Effector memory CD4-positive, alpha-beta T cell (primary cell): ENCODE measurements at places on chromosomes 12 and 14.

DNA sequence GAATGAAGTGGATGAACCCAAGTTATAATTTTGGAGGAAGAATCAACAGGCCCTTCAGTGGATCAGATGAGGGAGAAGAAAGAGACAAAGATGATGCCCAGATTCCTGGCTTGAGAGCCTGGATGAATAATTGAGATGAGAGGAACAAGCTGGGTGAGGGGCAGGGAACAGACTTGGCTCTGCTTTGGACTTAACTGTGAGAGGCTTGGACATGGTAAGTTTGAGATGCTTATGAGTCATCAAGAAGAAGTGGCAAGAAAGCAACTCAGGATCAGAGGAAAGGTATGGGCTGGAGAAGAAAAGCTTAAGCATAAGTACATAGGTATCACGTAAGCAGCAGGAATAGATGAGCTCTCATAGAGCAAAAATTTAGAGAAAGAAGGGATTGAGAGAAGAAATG lies 55.3 kb downstream of the FIGNL2 start:
- DNase-seq, result no peak
- no peaks in the 10 kb centered on the region for H3K4me1 ChIP-seq
- H3K27ac ChIP-seq, result no peak overlapping the region
- no peak overlapping the region for H3K4me3 ChIP-seq
- H3K27me3 ChIP-seq, result no peaks in the 10 kb centered on the region

- no peak overlapping the region for H3K4me3 ChIP-seq
- peaks cover 3% of the 10 kb centered on the region for H3K36me3 ChIP-seq
- no peak for DNase-seq
- no peak overlapping the region for H3K27ac ChIP-seq
These were observed 8.2 kb downstream of the ULK1 start for GRCh38 chr12:131902332-131903241.

GRCh38 chr12:98185606-98186005 lies 329.8 kb upstream of the TMPO start:
- H3K4me1 ChIP-seq, result no peaks in the 10 kb centered on the region
- H3K36me3 ChIP-seq, result no peaks in the 10 kb centered on the region
- DNase-seq, result no peak
- H3K27me3 ChIP-seq, result peaks cover 3% of the 10 kb centered on the region

- H3K27ac ChIP-seq, result no peak overlapping the region
- no peaks in the 10 kb centered on the region for H3K36me3 ChIP-seq
- no peaks in the 10 kb centered on the region for H3K4me1 ChIP-seq
- no peak for DNase-seq
These were observed 25.7 kb downstream of the C14orf132 start for GRCh38 chr14:96064866-96065265.

GRCh38 chr12:108702595-108703320 lies 28.6 kb downstream of the CORO1C start:
- H3K4me3 ChIP-seq, result no peak overlapping the region
- H3K36me3 ChIP-seq, result no peaks in the 10 kb centered on the region
- DNase-seq, result no peak
- H3K4me1 ChIP-seq, result no peaks in the 10 kb centered on the region
- no peak overlapping the region for H3K27ac ChIP-seq

DNA sequence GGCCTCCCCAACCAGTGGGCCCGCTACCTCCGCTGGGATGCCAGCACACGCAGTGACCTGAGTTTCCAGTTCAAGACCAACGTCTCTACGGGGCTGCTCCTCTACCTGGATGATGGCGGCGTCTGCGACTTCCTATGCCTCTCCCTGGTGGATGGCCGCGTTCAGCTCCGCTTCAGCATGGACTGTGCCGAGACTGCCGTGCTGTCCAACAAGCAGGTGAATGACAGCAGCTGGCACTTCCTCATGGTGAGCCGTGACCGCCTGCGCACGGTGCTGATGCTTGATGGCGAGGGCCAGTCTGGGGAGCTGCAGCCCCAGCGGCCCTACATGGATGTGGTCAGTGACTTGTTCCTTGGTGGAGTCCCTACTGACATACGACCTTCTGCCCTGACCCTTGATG lies 73.0 kb downstream of the NRXN3 start:
- H3K4me1 ChIP-seq, result no peaks in the 10 kb centered on the region
- no peaks in the 10 kb centered on the region for H3K36me3 ChIP-seq
- no peak for DNase-seq
- H3K27ac ChIP-seq, result no peak overlapping the region

- H3K36me3 ChIP-seq, result no peaks in the 10 kb centered on the region
- no peak overlapping the region for H3K27ac ChIP-seq
- no peaks in the 10 kb centered on the region for H3K27me3 ChIP-seq
- DNase-seq, result no peak
These were observed 180.2 kb downstream of the CACNA1C start for GRCh38 chr12:2233034-2233433.

DNA sequence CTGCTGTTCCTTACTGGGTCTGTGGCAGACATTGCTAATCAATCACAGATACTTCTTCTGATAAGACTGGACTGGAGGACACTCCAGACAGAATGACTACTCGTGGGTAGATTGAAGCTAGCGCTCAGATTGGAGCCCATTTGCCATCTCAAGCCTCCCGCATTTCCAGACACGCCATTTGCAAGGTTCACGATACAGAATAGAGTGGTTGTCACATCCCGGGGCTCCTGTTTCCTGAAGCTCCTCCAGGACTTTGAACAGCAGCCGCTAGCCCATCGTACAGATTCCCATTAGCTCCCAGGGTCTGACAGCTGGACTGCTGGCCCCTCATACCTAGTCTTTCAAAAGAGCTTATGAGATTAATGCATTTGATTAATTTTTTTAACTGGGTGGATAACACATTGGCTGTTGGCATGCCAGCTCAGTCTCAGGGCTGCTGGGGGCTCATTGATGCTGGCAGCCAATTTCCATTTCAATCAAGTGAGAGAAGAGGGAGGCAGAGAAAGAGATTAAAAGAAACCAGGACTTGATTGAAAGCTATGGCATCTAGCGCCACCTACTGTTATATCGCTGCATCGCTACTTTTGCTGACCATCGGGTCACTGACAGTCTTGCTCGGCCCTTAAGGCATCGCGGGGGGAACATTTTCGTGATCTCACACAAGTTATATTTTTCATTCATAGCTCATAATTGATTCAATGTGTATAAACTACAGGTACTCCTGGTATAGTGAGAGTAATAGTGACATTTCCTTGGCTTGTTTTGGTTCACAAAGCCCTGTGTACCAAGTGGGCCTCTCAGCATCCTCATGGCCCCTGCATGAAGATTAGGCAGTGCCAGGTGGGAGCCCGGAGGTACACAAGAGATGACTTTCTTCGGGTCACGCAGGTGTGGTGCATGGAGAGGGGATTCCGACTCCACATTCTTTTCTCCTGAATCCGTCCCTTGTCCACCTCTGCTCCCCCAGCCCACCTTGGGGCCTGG lies 78.6 kb downstream of the CCDC60 start:
- H3K36me3 ChIP-seq, result no peaks in the 10 kb centered on the region
- H3K27ac ChIP-seq, result no peak overlapping the region
- H3K27me3 ChIP-seq, result no peaks in the 10 kb centered on the region
- H3K4me1 ChIP-seq, result no peaks in the 10 kb centered on the region
- no peak overlapping the region for H3K4me3 ChIP-seq

DNA sequence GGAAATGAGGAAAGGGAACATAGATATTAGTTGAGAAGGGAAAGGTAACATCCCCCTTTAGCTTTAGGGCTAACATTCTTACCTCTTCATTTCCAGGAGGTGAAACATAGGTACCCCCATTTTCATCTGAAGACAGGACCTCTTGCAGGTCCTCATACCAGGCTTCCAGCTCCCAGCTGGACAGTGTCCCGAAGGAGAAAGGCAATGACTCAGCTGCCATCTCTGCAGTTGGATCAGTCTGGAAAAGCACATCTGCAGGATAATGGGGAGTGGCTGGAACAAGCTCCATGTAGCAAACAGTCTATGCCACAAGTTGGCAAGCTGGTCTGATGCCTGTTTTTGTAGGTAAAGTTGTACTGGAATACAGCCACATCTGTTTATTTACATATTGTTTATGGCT lies 3.1 kb downstream of the DDIT3 start:
- no peak overlapping the region for H3K4me3 ChIP-seq
- H3K36me3 ChIP-seq, result peaks cover 49% of the 10 kb centered on the region
- DNase-seq, result no peak
- H3K4me1 ChIP-seq, result peaks cover 24% of the 10 kb centered on the region
- H3K27me3 ChIP-seq, result no peaks in the 10 kb centered on the region

DNA sequence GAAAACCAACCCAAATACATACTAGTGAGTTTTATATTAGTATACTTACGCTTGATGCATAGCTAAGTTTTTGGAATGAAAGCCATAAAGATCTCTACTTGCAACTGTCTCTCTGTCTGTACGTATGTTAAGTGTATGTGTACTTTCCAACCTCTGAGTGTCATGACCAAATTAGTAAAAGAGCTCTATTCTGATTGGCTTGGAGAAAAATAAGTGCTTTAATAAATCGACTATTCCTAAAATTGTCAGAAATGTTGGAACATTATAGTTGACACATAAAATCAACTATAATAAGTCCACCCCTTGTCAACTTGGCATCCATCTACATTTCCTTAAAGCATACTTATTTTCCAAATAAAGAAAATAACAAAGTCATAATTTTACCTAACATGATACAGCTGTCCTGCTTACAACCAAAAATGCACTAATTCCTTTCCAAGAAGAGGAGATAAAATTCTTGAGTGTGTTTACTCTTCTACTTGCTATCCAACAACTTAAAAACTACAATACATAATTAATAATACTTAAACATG lies 507.4 kb upstream of the ATP2B1 start:
- no peaks in the 10 kb centered on the region for H3K36me3 ChIP-seq
- H3K27me3 ChIP-seq, result no peaks in the 10 kb centered on the region
- DNase-seq, result no peak

- DNase-seq, result no peak
- no peaks in the 10 kb centered on the region for H3K4me1 ChIP-seq
- no peak overlapping the region for H3K27ac ChIP-seq
- H3K36me3 ChIP-seq, result no peaks in the 10 kb centered on the region
- H3K27me3 ChIP-seq, result no peaks in the 10 kb centered on the region
- H3K4me3 ChIP-seq, result no peak overlapping the region
These were observed 10.3 kb upstream of the SERPINA3 start for GRCh38 chr14:94601884-94602391.

GRCh38 chr14:95132760-95133159 lies 24.6 kb downstream of the DICER1 start:
- H3K4me1 ChIP-seq, result no peaks in the 10 kb centered on the region
- H3K4me3 ChIP-seq, result no peak overlapping the region
- no peak for DNase-seq
- H3K27me3 ChIP-seq, result no peaks in the 10 kb centered on the region
- peaks cover 21% of the 10 kb centered on the region for H3K36me3 ChIP-seq
- no peak overlapping the region for H3K27ac ChIP-seq

GRCh38 chr12:104177663-104178501 lies 37.7 kb upstream of the TXNRD1 start:
- DNase-seq, result no peak
- no peak overlapping the region for H3K4me3 ChIP-seq
- no peaks in the 10 kb centered on the region for H3K27me3 ChIP-seq

- no peaks in the 10 kb centered on the region for H3K27me3 ChIP-seq
- no peaks in the 10 kb centered on the region for H3K36me3 ChIP-seq
- no peak for DNase-seq
- peaks cover 13% of the 10 kb centered on the region for H3K4me1 ChIP-seq
- H3K27ac ChIP-seq, result no peak overlapping the region
- no peak overlapping the region for H3K4me3 ChIP-seq
These were observed 33.2 kb upstream of the PPP1R13B start for GRCh38 chr14:103880348-103881267.

DNA sequence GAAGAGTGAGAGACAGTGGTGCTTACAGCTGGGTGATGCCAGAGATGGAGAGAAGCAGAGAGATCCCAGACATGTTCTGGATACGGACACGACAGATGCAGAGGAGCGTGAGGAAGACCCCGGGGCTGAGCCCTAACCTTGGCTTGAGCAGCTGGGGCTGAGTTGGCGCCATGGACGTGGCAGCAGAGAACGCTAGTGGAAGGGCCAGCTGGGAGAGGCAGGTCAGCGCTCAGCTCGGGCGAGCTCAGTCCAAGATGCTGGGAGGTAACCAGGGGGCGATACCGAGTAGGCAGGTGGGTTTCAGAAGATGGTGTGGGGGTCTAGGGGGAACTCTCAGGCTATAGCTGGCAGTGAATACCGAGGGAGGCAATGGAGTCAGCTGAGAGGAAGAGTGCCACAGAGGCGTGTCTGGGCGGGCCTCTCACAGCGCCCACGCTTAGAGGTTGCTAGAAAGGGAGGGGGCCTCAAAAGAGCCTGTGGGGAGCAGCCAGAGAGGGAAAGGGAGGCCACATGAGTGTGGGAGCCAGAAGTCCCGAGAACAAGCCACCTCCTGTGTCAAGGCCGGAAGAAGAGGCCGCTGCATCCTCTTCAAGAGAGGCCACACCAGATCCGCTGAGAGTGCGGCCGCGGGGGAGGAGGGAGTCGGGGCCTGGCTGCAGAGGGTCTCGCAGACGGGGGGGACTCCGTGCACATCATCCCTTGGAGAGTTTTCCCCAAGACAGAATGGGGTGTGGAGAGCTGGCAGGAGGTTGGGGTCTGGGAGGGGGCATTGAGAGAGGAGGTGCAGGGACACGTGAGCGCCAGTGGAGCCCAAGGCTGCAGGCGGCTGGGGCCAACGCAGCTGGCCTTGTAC lies 57.0 kb upstream of the DIO3 start:
- H3K4me3 ChIP-seq, result no peak overlapping the region
- no peaks in the 10 kb centered on the region for H3K36me3 ChIP-seq

- no peaks in the 10 kb centered on the region for H3K36me3 ChIP-seq
- no peak overlapping the region for H3K4me3 ChIP-seq
- H3K27me3 ChIP-seq, result no peaks in the 10 kb centered on the region
These were observed 23.4 kb upstream of the FBRSL1 start for GRCh38 chr12:132466241-132467201.

DNA sequence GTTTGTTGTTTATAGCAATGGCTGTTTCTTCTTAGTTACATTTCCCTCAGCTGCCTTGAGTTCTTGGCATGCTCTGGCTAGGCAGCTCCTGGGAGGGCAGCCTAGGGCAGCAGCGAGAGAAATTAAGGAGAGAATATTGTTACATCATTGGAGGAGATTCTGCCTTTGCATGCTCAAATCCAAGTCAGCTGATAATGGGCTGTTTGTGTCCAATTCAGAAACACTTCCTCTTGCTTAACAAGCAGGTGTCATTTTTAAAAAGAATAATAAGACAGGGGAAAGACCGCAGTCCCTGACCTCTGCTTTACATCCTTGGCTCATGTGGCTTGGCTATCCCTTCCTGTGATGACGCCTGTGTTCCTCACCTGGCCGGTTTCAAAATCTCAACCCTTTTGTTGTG lies 76.9 kb downstream of the ESR2 start:
- no peaks in the 10 kb centered on the region for H3K27me3 ChIP-seq
- no peak overlapping the region for H3K27ac ChIP-seq
- no peaks in the 10 kb centered on the region for H3K4me1 ChIP-seq
- H3K4me3 ChIP-seq, result no peak overlapping the region

GRCh38 chr12:92912052-92912451 lies 17.0 kb downstream of the EEA1 start:
- no peak overlapping the region for H3K27ac ChIP-seq
- DNase-seq, result no peak
- H3K27me3 ChIP-seq, result no peaks in the 10 kb centered on the region
- peaks cover 9% of the 10 kb centered on the region for H3K4me1 ChIP-seq
